ENCODE measurements at places on chromosomes 7 and 10. TPM values are rescaled to one million over a fixed set of nuclear protein-coding genes. Genes with fewer than 3 reads are reported as not detected.

SERPINE1 gene
- total RNA-seq: 794 TPM

HIBADH gene
- 20.6 TPM for total RNA-seq

OR2A42 gene
- total RNA-seq: 0.12 TPM

OR6V1 gene
- not detected for total RNA-seq

DLX5 gene
- 0.77 TPM for total RNA-seq

ABCB8 gene
- 45.7 TPM for total RNA-seq

ANKRD30A gene
- total RNA-seq: not detected

ASB15 gene
- total RNA-seq: not detected

FGL2 gene
- 0.19 TPM for total RNA-seq

VIPR2 gene
- total RNA-seq: not detected

ZDHHC16 gene
- 64.8 TPM for total RNA-seq

ZNF777 gene
- total RNA-seq: 15.2 TPM

DNA sequence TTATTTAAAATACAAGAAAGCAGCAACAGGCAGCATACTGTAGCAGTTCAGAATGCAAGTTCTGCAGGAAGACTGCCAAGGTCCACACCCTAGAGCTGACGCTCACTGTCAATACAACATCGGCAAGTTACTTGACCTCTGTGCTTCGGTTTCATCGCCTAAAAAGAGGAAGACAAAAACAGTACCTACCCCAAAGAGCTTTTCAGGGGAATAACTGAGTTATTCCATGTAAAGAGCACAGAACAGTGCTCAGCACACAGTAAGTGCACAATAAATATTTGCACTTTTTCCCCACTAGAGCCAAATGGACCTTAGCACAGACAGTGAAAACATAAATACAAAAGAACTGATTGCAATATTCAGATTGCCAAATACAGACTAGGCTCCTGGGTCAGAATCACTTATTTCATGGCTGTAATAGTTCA, 88.6 kb downstream of the USP6NL start:
- DNase-seq: no peak

- DNase-seq: no peak
Measured at GRCh38 chr10:70880077-70880534, 8.3 kb downstream of the PCBD1 start.

GRCh38 chr7:9120331-9120730, 686.9 kb downstream of the NXPH1 start:
- DNase-seq: no peak

- DNase-seq: no peak
Measured at GRCh38 chr10:110170142-110170971, 37.0 kb upstream of the MXI1 start.

- DNase-seq: no peak
Measured at GRCh38 chr10:120115959-120116358, 223.4 kb downstream of the SEC23IP start.

DNA sequence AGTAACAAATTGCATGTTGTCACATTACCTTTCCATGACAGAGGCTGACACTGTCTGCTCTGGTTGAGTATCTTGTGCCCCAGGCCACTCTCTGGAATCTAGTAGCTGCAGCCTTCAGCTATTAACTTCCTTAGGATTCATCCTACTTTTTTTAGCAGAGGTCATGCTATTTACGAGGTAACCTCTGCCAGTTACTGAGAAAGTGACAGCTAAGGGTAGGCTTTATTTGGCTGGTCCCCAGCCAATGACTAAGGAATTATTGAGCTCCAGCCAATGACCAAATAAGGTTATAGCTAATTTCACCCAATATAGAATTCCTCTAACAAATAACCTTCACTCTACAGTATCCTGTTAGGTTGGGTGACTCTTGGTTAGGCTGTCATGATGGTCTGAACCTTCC, 1361.7 kb downstream of the XPNPEP1 start:
- DNase-seq: no peak

- DNase-seq: no peak
Measured at GRCh38 chr7:68733219-68734153, 864.8 kb upstream of the AUTS2 start.

- DNase-seq: no peak
Measured at GRCh38 chr10:115939101-115939854, 333.7 kb downstream of the GFRA1 start.

DNA sequence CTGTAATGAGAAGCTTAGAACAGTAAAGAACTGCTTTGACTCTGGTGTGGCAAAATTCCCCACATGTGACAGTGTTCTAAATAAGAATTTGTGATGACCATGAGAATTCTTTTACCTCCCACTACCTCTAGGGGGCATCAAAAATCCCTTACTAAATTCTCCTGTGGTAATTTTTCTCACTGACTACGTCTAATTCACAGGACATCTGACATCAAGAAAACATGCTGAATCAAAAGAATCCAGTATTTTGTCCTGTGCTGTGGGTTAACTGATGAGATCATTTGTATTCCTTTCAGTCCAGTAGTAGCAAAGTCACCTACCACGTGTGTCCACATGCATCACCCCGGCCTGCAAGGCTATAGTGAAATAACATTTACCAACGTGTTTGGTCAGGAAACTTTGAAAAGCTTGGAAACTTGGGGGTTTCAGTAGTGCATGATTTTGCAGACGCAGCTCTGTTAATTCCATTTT, 103.8 kb downstream of the ATE1 start:
- no peak for DNase-seq

GRCh38 chr7:44122529-44122928, 819 bp downstream of the POLD2 start:
- no peak for DNase-seq

- no peak for DNase-seq
Measured at GRCh38 chr7:100397315-100398081, 24.2 kb downstream of the PILRA start.

- DNase-seq: no peak
Measured at GRCh38 chr10:24866604-24867583, 85.5 kb downstream of the PRTFDC1 start.

DNA sequence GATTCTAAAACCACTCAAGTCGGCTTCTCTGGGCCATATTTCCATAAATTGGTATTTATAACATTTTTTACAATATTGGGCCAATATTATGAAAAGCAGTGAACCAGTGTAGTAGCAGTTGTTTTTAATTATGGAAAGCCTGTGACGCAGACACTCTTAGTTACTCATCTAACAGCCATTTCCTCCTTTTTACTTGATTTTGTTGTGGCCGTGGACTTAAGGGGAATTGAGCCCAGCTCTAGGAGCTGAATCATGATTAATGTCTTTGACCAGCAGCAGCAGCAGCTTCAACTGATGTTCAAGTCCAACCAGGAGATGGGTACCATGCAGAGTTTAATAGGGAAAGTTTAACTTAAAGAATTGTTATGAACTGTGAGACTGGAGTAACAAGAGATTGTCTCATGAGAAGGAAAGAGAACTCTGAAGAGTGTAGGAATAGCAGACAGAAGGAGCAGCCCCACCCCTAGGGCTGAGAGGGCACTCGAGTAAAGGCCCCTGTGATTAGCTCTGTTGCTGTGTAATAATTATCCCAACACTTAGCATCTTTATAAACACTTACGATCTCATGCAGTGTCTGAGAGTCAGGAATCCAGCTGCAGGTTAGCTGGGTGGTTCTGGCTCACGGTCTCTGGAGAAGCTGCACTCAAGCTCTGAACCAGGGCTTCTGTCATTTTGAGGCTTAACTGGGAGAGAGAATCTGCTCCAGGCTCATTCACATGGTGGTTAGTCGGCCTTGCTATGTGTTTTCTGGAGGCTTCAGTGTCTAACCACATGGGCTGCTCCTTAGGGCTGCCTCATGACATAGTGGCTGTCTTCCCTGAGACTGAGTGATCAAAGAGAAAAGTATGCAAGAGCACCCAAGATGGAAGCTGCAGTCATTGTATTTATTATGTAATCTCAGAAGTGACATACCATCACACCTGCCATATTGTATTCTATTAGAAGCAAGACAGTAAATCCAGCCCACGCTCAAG, 4.6 kb downstream of the LANCL2 start:
- DNase-seq: no peak

DNA sequence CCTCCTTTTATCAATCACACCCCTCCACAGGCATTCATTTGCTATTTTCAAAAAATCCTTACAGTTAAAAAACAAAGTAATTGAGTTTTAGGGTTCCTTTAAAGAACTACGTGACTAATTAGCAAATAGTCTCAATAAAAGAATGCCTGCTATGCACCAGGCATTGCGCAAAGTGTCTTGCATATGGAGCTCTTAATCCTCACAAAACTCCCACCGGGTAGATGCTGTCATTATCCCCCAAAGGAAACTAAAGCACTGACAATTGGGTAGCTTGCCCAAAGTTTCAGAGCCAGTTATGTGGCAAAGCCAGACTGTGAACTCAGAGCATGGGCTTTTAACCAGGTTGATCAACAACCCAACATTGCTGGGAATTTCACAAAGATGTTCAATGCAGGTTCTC, 305.7 kb downstream of the ELMO1 start:
- no peak for DNase-seq

DNA sequence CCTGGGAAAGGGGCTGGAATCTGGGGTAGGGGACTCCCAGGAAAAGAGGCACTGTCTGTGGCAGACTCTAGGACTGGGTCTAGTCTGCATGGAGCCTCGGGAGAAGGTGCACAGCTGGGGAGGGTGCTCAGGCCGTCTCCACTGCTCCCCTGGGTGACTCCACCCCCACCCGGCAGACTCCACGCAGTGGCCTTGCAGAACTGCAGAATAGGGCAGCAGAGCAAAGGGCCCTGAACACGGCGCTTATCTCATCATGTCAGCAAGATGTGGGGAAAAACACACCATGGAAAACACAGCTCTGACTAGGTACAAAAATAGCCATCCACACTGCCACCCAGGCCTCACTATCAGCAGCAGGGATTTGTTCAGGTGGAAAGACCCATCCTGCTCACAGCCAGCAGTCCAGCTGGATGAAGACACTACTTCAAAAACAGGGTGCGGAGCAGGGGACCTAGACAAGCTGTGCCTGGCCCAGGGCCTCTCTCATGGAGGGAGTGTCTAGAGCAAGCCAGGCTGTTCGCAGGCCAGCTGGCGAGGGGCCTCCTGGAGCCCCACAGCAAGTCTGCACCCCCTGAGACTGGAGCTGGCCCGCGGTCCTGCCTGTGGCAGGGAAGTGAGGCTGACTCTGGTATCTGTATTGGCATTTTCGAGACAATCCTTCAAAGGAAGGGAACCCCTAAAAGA, 11.7 kb downstream of the MAT1A start:
- no peak for DNase-seq

GRCh38 chr7:158318511-158318913, 269.1 kb downstream of the PTPRN2 start:
- no peak for DNase-seq

GRCh38 chr7:140078392-140078791, 15.6 kb upstream of the PARP12 start:
- DNase-seq: no peak

- DNase-seq: peak; percentile 86
Measured at GRCh38 chr7:369476-370258, 79.7 kb downstream of the FOXL3 start.

GRCh38 chr10:47049056-47049851, 138.0 kb downstream of the PTPN20 start:
- peak; percentile 74 for DNase-seq

DNA sequence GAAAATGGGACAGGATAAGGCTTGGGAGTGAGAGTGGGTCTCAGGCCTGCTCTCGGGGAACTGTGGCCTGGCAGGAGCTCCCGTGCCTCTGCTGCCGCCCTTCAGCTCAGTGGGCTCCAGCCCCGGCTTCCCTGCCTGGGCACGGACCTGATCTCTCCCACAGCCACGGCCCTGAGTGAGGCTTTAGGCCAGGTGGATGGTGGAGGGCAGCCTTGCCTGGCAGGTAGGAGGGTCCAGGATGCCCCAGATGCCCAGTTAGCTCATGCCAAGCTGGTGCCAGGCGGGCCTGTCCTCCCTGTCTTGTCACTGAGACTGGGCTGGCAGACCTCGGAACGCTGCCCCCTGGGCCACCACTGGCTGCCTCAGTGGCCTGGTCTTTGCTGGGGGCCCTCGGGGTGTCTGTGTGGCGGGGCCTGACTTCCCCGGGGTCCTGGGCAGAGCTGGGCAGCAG, 116.6 kb downstream of the INPP5A start:
- no peak for DNase-seq

GRCh38 chr10:35728341-35728740, 86.2 kb upstream of the FZD8 start:
- no peak for DNase-seq

DNA sequence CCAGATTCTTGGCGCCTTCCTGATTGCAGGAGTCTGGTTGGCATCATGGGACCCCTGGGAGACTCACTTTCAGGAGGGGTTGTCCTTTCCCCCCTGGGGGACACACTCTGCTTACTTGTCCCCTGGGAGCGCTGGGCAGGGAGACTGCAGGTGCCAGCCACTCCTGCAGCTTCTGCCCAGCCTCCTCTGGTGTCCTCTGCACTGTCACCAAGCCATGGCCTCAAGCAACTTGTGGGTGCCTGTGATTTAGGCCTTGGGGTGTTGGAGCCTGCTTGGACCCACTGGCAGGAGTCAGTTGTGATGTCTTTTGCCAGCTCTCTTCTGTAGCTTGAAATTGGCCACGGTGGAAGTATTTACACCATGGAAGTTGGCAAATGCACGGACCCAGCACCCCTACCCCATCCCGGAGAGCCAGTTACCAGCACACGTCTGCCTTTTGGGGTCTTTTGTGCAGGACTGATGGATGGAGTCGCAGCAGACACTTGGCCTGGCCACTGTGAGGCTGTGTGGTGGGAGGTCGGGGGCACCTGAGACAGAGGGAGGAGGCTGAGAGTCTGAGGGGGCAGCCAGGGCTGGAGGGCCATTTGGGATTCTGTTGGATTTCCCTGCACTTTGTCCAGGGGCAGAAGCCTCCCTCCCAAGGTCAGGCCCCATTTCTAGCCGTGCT, 104.7 kb downstream of the LHPP start:
- DNase-seq: no peak

DNA sequence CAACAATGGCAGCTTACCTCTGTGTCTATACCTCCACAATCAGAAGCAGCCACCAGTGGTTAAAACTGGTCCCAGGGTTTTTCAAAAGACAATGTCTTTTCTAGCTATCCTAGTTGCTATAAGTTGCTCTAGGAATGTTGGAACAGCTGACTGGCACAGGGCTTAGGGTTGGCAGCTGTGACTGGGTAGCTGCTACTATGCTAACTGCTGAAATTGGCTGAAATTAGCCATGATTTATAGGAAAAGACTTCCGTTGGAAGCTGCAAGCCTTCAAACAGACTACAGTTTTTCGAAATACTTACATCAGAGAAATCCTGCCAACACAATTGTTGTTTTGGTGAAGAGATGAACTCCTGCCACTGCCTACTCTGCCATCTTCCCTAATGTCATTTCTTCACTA, 102.3 kb downstream of the MKX start:
- no peak for DNase-seq

DNA sequence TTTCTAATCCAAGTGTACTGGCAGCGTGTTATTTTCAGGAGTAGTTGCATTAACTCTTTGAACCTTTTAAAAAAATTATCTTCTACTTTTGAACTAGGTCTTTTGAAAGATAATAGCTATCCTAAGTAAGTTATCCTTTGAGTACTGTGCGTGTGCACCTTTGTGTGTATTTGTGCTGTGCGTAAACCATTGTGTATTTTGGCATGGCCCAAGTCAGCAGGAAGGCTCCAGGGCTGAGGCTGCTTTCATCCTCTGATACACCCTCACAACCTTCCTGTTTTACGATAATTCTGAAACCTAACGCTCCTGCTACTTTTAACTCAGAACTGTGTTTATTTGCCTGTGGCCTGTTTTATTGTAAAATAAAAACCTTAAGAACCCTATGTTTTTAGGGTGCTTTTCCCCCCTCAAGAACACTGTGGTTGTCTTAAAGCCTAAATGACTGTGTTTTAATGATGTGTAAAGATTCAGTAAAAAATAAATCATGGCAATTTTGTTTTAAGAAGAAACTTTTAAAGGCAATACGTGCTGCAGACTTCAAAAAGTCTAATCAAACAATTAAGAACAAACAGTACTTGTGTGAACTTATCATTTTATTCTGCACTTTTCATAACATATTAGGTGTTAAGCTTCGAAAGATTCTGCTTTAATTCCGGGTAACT, 57.5 kb downstream of the HDAC9 start:
- DNase-seq: no peak
